ENCODE measurements at places on chromosomes 1 and 21.

DNA sequence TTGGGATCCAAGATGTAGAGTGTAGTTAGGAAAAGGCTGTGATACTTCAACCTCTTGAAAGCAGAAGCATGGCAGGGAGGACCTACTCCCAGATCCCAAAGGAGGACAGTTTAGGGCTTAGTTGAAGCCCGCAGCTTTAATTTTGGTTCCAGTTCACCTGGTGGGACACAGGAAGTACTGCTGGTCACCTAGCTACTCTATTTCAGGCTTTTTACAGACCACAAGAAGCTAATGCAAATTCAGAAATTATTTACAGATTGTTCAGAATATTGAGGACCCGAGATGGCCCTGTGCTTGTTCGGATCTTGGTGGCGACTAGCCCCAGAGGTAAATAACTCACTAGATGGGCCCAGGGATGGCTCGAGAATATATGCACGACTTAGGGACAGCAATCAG, 6.4 kb upstream of the SMCP start:
- peak; percentile 4 for DNase-seq

DNA sequence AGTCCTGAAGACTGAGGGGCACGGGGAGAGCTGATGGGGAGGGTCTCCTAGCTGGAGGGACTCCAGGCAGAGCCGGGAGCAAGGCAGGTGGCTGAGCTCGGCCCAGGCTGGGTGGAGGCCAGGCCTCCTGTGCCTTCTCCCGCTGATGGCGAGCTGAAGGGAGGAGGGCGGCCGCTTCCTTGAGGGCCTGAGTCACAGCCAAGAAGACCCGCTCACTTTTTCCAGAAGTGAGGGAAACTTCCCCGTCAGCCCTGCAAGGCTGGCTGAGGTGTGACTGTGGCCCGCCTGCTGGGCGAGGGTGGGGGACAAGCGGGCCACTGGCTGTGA, 1.7 kb upstream of the VWA1 start:
- DNase-seq = peak; percentile 59

DNA sequence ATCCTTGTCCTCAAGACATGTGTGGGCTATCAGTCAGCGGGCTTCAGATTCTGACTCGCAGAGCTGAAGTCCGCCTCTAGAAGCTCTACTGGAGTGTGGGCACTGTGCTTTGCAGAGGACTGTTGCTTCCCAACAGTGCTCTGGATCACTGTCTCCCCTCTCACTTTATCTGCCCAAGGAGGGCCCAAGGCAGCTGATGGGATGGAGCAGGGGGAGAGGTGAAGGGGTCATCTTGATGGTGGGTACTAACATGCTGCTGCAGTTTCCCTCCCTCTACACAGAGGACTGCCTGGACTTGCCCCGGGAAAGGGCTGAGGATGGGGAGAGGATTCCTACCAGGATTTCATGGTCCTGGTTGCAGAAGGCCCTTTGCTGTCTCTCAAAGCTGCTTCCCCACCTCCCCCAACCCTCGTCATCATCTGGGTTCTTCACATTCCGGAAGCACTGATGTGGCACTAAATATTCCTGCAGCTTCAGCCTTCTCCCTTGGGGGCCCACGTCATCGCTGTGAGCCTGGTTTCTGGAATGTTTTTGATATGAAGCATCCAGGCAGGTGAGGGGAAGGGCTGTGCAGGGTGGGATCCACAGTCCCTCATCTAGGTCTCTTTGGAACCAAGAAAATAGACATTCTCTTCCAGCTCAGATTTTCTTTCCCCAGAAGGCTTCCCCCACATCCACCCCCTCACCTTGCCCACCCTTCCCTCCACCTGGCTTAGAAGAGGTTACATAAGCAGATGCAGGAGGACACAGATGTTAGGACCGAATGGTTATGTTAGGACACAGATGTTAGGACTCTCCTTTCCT, 23.2 kb downstream of the NUAK2 start:
- DNase-seq = peak; percentile 63

DNA sequence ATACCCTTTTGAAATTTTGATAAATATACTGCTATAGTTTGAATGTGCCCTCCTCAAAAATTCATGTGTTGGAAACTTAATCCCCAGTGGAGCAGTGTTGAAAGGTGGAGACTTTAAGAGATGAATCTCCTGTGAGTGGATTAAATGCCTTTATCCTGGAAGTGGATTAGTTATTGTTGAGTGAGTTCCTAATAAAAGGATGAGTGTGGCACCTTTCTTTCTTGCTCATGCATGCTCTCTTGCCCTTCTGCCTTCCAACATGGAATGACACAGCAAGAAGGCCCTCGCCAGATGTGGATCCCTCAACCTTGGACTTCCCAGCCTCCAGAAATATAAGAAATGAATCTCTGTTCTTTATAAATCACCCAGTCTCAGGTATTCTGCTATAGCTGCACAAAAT, 51.8 kb downstream of the CD160 start:
- DNase-seq = no peak

GRCh38 chr1:118116401-118116800, 68.6 kb downstream of the SPAG17 start:
- no peak for DNase-seq

GRCh38 chr1:119430486-119430885, 15.5 kb downstream of the HSD3B2 start:
- no peak for DNase-seq

- DNase-seq = no peak
These were observed 16.6 kb downstream of the TMCC2 start for GRCh38 chr1:205244384-205244783.

DNA sequence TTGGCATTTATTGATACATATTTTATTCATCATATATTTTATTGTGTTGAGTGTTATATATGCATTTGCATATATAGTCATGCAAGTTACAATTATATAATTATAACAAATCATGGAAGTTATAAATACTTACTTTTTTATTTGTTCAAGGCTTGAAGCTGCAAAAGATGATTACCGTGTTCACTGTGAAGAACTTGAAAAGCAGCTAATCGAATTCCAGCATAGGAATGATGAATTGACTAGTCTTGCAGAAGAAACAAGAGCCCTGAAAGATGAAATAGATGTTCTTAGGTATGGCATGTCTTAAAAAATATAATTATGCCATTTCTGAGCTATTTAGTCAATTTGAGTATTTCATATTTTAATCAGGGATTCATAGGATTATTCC, 32.1 kb downstream of the HOOK1 start:
- DNase-seq = no peak

GRCh38 chr1:178682886-178683285, 42.2 kb upstream of the RALGPS2 start:
- DNase-seq = no peak

DNA sequence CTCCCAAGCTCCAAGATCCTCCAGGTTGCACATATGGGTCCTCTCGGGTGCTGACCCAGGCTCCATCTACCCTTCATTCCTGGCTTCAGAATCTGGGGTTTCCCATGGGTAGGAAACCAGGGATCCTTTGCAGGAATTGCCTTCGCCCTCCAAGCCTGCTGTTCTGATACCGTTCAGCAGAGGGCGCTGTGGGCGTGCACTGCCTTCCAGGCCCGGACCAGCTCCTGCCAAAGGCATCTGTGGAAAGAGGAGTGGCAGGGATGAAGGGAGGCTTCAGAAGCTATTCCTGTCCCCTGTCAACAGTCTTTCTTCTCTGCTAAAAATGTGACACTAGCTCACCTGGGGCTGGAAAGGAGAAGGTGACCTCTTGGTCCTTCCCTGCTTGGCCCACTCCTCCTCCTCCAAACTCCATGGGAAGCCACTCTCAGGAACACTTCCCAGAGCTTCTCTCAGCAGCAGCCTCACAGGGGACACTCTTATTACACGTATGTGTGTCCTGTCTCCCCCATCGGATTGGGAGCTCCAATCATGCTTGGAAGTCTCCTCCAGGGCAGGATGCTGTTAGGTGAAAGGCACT, 71.2 kb downstream of the VWA5B1 start:
- peak; percentile 35 for DNase-seq

GRCh38 chr1:226671277-226671676, 67.8 kb downstream of the ITPKB start:
- no peak for DNase-seq

DNA sequence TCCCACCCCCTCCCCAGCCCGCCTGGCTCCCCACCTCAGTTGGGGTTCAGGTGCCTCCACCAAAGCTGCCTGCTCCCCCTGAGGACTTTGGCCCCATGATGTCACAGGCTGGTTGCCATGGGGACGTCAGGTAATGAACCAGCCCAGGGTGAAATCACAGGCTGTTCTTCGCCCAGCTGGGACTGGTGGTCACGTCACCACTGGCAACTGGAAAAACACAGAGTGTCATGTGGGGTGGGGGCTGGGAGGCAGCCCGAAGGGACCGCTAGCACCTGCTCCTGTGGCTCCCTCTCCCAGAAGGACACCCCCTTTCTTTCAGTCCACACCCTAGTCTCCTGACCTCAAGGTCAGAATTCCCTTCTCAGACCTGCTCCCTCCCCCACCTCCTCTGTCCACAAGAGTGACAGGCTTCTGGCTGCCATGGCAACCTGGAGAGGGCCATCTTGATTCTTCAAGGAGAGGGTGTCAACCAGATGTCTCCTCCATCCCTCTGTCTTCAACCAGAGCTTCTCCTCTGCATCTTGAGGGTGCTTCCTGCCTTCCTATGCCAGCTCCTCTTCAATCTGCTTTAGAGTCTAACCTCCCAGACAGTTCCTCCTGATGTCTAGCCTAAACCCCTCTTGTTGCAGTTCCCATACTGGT, 6.2 kb downstream of the FAM131C start:
- no peak for DNase-seq

DNA sequence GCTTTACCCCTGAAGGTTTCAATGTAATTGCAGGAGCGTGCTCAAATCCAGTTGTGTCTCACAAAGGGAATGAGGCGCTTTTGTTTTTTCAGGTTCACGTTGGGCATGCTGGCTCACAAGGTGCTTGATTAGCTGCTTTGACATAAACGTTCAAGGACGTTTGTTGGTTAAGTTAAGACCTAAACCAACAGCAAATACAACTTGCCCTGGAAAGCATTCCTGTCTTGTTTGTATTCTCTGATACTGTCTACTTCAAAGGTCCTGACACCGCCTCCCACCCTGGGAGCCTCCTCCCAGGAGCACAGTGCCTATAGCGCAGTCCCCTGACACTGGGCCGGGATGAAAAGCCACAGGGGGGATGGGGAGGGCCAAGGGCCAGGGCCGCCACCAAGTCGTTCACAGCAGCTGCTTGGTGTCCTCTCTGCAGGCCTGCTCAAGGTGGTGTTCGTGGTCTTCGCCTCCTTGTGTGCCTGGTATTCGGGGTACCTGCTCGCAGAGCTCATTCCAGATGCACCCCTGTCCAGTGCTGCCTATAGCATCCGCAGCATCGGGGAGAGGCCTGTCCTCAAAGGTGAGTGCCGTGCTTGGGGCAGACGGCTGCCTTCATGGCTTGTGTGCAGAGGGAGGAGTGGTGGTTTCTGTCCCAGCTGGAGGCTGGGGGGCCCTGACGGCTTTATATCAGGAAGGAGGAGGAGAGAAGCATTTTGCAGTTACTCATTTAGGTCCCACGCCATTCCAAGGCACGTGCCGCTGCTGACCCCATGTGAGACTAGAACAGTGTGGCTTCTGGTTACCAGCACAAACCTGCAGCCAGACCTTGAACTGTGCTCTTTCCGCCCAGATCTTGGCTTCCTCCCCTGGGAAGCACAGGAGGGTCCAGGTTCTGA, 6.1 kb downstream of the FAM3B start:
- no peak for DNase-seq
